CD14-positive monocyte (primary cell): ENCODE measurements at places on chromosomes 12 and 14.

- DNase-seq = no peak
These were observed 293.9 kb downstream of the RAD51B start for GRCh38 chr14:68113343-68113930.

- no peak for DNase-seq
These were observed 179.2 kb upstream of the DCN start for GRCh38 chr12:91361864-91362263.

DNA sequence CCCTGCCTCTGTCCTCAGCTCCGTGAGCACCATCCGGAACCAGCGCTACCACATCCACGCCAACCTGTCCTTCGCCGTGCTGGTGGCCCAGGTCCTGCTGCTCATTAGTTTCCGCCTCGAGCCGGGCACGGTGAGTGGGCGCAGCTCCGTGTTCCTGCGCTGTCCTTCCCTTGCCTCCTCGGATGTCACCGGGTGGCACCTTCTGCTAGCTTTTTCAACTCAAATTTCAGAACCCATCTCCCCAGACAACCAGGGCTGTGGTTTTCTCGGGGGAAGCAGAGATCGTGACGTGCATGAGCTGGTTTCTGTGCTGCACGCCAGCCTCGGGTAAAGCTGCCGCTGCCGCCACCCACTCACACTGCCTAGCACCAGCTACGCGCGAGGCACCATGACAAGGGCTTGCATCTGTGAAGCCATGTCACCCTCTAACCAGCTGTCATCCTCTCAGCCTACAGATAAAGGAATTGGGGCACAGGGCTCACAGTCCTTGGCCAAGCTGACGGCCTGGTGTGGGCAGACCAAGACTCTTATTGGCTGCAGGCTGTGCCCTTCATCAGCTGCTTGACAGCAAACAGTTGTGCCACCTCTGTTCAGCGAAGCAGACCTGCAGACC, 152.1 kb downstream of the ADGRD1 start:
- DNase-seq = no peak

GRCh38 chr14:24059841-24060388, 8.1 kb downstream of the CARMIL3 start:
- no peak for DNase-seq

- DNase-seq = no peak
These were observed 341.0 kb downstream of the ZFP36L1 start for GRCh38 chr14:68451696-68452373.

DNA sequence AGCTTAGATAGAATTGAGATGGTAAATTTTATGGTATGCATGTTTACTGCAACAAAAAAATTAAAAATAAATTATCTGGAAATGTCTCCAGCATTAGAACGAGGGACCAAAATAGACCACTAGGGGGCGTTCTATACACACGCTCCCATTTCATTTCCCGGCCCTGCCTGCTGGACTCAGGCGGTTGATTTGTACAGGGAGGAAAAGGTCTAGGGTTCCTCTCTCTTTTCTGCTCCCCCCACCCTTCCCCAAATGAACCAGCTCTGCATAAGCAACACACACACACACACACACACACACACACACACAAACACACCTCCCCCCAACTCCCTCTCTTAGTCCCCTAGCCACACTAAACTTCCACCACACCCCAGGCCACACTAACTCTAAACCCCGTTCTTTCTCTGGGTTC, 7.8 kb upstream of the DTX1 start:
- DNase-seq = peak; percentile 64

GRCh38 chr14:74562515-74563232, 49.4 kb downstream of the LTBP2 start:
- DNase-seq = no peak

DNA sequence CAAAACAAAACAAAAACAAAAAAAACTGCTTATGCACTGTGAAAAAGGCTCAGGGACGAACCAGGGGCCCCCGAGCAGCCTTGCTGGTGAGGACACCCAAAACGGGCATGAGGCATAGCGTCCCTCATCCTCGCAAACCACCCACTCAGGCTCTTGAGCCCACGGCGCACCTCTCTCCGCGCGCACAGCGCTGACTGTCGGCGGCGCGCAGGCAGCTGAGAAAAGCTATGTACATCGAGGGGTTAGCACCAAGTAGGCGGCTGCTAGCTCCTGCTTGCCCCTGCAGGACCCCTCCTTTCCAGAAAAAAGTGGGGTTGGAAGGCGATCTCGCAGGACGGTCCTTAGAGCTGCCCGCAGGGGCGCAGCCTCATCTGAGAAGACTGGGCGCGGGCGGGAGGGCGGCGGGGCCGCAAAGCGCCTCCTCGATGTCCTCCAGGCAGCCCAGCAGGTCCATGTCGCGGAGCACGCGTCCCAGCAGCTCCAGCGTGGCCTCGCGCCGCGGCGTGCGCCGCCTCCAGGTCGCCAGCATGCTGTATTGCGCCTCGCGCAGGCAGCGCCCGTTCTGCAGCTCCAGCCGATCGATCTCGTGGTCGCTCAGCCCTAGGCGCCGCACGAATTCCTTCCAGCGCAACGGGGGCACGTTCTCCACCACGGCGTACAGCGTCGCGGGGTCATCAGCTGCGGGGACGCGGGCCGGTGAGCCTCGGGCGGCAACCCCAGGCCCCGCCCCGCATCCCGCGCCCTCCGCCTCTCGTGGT, 12.8 kb downstream of the TNFRSF1A start:
- no peak for DNase-seq

DNA sequence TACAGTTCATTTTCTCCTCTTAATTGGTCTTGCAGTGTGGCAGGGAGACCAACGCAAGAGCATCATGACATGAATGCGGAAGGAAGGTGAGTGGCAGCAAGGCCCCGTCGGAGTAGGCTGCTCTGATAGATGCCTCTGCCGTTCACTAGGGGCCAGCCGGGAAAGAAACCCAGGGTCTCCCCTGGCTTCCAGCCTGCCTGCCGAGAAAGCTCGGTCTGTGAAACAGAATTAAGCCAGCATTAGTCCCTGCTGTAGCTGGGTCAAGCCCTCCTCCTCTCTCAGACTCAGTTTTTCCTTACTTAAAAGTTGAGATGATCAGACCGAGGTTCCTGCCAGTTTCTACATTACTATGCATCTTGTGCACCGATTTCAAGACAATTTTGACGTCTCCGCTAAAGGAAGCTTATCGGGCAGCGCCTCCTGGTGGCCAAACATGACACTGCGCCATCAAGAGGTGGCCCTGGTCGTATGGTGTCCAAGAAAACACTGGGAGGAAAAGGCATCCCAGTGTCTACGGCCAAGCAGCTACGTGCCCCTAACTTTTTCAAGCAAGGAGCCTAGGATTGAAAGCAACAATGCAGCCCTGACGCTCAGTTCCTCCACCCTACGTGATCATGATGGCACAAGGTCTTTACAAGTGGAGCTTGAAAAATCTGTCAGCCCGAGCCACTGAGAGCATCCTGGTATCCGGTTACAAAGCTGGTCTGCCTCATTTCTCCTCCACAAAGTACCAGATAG, 131.6 kb downstream of the KSR2 start:
- peak; percentile 48 for DNase-seq
